ENCODE measurements at places on chromosomes 6 and 20.

DNA sequence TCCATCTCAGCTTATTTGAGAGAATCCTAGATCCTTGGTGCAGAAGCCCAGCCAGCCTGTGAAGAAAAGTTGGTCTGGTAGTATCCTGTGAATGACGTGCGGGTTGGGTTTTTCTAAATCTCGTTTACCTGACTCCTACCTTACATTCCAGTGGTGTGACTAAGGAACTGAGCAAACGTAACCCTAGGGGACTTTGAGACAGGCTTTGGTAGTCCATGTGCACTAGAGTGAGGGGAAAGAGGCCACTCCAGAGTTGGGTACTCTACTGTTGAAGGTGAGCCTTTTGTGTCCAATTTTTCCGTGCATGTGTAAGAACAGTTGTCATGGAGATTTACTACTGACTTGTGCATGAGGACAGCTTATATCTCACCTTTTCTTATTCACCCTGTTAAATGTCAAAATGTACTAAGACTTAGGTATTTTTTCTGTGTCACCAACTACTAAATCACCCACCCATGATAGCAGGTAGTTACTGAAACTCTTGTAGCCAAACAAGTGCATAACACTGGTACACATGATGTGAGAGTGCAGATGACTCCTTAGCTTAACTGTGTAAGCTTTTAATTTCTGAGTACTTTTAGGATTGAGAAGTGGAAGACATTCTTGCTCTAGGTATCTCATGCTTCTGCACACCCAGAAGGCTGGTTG, 26.3 kb upstream of the PLCG1 start:
- no peak for DNase-seq

- no peak for DNase-seq
These were observed 194.8 kb downstream of the UNC5CL start for GRCh38 chr6:40844246-40844645.

DNA sequence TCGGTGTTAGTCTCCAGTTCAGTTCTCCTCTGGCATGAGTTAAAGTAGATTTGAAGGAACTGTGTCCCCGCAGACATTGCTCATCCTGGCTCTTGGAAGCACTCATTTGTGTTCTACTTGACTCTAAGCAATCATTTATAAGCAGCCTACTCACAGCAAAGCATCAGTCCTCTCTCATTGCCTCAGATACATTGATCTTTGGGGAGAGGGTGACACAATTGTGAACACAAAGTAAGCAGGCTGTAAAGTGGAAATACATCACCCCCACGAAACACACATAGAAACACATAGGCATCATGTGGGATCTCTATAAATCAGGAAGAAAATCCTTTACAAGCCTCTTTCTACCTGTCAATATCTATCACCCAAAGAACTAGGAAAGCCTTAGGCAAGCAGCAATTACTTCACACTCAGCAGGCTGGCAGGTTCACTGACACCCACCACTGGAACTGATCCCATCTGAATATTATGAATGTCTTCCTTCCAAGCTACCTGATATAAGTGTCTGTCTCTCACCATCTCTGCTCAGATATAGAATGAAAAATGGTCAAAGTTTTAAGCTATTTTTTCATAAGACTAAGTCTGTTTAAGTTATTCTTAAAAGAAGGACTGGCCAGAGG, 675.8 kb downstream of the HACE1 start:
- no peak for DNase-seq

DNA sequence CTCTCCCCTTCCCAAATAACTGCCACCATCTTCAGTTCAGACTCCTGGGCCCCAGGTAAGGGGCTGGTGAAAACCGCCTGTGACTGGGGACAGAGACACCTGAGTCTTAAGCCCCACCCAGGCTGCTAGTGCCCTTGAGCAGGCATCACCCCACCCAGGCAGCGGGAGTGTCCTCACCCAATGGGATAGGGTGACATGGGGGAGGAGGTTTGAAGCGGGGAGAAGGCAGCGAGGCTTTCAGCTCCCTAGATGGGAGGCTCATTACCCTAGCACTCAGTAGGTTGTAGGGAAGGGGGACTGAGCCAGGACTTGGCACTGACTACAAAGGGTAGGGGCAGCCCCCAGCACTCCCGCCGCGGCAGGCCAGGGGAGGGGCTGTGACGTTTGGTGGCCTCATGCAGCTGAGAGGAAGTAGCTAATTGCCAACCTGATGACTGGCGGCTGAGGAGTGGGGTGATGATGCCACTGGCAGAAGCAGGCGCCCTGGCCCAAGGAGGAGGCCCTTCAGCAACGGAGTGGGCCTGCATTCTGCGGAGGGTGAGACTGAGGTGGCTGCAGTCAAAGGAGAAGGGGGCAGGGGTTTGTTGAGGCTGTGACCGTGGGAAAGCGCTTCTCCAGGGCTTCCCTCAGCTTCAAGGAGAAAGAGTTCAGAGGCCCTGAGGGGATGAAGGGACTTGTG, 126.9 kb downstream of the MRPL14 start:
- peak; percentile 58 for DNase-seq

DNA sequence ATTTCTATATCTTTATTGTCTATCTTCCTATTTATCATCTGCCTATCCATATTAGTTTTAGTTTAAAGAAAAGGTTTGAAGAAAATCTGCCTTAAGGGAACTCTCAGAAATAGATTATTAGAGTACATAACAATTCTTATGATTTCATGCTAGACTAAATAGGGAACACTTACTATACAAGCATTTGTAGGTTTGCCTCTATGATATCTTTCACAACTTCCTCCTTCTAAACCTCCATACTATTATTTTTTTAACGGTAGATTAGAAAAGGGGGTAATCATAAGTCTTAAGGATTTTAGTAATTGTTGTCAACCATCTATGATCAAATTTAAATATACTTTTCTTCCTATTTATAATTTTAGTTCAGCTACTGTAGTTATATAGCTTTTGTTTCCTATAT, 11.6 kb upstream of the DSE start:
- no peak for DNase-seq

GRCh38 chr6:31899882-31900722, 1.8 kb downstream of the ZBTB12 start:
- no peak for DNase-seq

DNA sequence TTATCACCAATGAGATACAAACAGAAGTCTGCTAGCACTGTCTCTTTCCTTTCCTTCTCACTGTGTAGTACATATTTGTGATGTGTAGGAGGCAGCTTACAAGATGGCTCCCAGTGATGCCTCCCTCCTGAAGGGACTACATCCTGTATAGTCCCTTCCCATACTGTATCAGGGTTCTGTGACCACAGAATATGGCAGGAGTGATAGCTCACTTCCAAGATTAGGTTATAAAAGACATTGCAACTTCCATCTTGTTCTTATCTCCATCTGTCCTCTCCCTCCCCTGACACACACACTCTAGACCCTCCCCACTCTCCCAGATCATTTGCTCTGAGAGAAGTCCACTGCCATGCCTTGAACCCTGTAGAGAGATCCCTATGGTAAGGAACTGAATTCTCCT, 38.0 kb downstream of the SESN1 start:
- DNase-seq: no peak

GRCh38 chr6:90581146-90581545, 5.7 kb downstream of the MAP3K7 start:
- no peak for DNase-seq

DNA sequence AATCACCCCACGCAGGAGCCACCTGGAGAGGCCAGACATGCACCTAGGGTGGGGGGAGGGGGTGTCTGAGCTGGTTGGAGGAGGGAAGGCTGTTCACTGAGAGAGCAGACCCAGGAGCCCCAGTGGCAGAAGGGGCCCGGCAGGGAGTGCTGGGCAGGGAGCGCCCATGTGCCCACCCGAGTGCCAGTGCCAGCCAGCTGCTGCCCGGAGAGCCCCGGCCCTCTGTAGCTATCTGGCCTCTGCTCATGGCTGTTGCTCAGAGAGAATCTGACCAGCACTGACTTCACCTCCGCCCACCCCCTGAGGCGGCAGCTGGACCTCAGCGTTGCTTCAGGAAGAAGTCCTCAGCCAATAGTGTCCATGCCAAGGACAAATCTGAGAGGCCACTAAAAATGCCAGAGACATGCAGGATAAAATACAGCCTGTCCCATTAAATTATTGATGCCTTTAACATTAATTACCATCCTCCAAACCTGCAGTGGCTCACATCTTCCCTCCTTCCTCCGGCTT, 22.8 kb downstream of the SLC17A9 start:
- DNase-seq: no peak

DNA sequence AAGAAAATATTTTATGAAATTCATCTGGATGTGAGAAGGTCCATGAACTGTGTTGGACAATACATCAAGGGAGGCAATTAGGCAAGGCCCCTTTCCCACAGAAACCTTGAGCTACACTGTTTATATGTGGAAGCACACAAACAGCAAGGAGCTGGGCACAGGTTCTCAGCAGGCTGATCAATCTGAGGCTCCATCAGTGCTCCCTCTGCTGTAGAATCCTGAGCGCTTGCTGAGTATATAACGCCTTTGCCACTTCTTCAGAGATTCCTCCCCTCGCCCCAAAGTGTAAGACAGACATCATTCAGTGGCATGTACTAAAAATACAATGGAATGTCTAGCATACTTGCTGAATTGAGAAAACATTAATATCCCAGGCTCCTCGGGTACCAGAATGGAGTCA, 146.9 kb downstream of the PRKN start:
- peak; percentile 26 for DNase-seq

DNA sequence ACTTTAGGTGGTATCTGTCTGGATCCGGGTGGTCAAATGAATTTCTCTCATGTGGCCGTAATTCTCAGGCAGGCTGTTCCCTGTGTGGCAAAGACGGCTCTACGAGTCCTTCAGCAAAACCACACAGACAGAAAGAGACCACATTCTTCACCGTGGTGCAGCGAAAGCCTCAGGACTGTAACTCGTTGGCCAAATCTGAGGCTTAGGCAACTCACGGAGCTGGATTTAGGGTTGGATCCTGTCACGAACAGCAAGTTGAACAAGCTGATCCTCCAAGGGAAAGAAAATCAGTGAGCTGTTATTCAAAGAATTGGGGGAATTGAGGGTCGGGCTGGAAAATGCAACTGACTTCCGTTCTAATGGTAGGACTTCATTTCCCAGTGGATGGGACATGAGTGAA, 167.4 kb downstream of the ZMYND8 start:
- DNase-seq: peak; percentile 27

GRCh38 chr6:42131531-42131930, 10.9 kb downstream of the C6orf132 start:
- DNase-seq: peak; percentile 82

- no peak for DNase-seq
These were observed 182.9 kb downstream of the MCHR2 start for GRCh38 chr6:99810942-99811620.

GRCh38 chr6:153727885-153728284, 311.2 kb upstream of the OPRM1 start:
- peak; percentile 44 for DNase-seq

DNA sequence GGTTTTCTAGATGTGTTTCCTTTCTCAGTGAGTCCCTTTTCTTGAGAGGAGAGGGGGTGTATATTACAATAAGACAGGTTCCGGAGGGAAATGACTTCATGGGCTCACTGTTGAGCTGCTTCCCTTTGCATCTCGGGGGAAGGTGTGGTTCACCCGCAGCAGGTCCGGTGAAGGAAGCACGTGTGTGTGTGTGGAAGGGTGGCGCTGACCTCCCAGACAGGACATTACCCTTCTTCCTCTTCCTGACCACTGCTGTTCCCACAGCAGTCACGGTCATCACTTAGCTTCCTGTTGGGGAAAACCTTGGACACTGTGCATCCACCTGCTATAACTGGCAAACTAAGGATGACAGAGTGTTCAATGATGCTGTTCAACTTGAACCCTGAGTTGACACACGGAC, 83.6 kb downstream of the PLEKHG1 start:
- DNase-seq: no peak

- DNase-seq: no peak
These were observed 68.2 kb downstream of the TBC1D7 start for GRCh38 chr6:13260101-13260598.

- no peak for DNase-seq
These were observed 121.8 kb upstream of the PHACTR3 start for GRCh38 chr20:59482351-59483187.

GRCh38 chr6:36962874-36963273, 8.3 kb downstream of the PI16 start:
- peak; percentile 37 for DNase-seq

- DNase-seq: no peak
These were observed 4.7 kb upstream of the MAP3K4 start for GRCh38 chr6:160986851-160987250.

- DNase-seq: no peak
These were observed at the start of gene ZBP1 for GRCh38 chr20:57620274-57620990. Gene ZBP1 (minus strand): TSS chr20:57620426. CDS start chr20:57620295, 131 bp downstream.

- DNase-seq: no peak
These were observed 527 bp downstream of the NFKBIL1 start for GRCh38 chr6:31547727-31548543.

DNA sequence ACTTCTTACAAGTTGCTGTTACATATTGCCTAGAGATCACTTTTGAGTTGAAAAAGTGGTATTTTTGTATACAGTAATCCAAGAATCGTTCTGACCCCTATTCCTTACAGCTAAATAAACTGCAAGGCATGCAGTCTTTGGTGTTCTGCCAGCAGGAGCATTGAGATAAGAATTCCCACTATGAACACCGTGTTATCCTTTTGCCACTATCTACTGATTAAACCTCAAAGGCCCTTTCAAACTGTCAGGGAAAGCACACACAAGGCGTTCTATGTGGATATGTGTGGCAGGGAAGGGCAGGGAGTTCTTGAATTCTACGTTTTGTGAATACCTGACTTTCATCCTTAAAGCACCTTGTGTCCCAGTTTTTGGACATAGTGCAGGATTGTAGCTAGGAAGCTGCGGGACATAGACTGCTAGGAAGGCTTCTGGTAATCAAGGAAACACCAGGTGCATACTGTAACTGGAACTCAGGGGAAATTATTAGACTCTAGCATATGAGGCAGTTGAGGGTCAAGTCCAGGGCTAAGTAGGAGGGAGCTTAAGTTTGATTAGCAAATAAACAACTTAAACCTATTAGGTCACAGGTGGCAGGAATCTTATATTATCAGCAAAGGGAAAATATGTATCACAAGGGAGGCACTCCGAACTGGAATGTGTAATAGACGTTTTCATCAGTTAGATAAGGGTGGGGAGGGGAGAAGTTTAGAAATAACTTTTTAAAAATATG, 506.6 kb downstream of the RNF144B start:
- DNase-seq: no peak

GRCh38 chr6:140178935-140179334, 804.5 kb upstream of the CITED2 start:
- peak; percentile 84 for DNase-seq

GRCh38 chr6:35147026-35147425, 5.9 kb upstream of the TCP11 start:
- no peak for DNase-seq

- no peak for DNase-seq
These were observed 20.4 kb downstream of the MDFI start for GRCh38 chr6:41658636-41659035.

GRCh38 chr20:43472671-43473380, 15.1 kb downstream of the SRSF6 start:
- no peak for DNase-seq
